Suprapubic skin (tissue), 4 donors: ENCODE measurements at places on chromosomes 3 and 15.

GRCh38 chr15:45121706-45122417, 7.7 kb downstream of the DUOXA2 start:
- no peak for DNase-seq

DNA sequence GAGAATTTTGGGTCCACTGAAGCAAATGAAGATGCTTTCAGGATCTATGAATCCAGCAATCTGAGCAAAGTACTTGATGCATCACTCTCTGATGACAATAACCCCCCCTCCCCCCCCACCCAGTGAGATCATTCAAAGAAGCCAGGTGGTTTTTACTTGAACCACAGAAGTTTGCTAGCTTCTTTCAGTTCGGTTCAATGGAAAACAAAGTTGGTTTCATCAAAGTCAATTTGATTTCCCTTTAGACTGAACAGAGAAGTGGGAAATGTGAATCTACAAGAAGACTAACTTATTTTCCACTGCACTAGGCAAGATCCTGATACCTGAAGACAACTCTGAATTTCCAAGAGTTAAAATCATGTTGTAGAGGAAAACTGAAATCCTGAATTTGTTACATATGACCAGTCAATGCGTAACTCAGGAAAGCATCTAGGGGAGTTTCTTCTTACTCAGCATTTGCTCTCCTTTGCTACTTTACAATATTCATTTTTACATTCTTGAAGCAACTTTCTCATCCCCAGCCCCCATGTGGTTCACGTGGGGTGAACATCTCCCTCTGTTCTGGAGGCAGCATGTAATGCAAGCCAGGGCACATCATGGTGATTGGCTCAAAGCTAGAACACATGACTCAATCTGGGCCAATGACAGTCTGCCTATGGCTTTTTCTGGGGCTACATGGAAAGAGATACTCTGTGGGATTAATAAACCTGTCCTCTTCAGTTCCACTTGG, 572.6 kb downstream of the FOXP1 start:
- DNase-seq: no peak

GRCh38 chr3:139655909-139656595, 21.7 kb downstream of the NMNAT3 start:
- DNase-seq: no peak

GRCh38 chr3:25768851-25769250, 14.4 kb downstream of the NGLY1 start:
- no peak for DNase-seq

- no peak for DNase-seq
Measured at GRCh38 chr3:50392101-50392715, 32.9 kb upstream of the TMEM115 start.

DNA sequence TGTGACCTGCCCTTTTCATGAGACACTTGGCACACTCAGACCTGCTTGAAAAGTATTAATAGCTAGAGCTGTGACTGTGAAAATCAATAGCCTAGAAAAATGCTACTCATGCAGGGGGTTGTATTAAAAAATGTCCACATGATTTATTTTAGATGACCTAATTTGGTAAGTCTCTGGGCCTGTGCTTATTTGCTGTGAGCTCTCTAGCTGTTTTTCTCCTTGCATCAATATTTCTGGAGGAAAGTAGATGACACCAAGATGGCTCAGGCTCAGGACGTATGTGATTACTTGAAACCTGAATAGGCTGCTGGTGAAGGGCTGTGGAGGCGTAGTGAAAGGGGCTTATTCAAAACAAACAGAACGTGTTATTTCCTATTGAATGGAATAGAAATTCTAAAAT, 29.5 kb downstream of the KCNAB1 start:
- no peak for DNase-seq

DNA sequence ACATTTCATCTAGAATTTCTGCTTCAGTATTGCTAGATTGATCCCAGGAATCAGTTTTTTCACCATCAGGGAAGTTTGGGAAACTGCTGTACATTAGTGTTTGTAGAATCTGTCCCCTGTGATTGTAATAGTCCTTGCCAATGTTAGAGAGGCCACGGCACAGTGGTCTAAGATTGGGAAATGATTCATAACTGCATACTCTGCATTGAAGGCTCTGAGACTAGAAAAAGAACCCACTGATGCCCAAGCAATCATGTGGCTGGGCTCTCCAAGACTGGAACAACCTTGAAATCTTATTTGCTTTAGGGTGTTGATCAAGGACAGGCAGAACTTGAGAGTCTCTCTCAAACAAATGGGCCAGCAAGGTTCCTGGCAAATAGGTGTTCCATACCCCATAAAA, 245.6 kb upstream of the LRTM1 start:
- DNase-seq: no peak

GRCh38 chr15:80673561-80674244, 21.4 kb upstream of the ABHD17C start:
- no peak for DNase-seq

GRCh38 chr3:141876891-141877621, 613 bp downstream of the ATP1B3 start:
- peak; percentile 84 for DNase-seq

DNA sequence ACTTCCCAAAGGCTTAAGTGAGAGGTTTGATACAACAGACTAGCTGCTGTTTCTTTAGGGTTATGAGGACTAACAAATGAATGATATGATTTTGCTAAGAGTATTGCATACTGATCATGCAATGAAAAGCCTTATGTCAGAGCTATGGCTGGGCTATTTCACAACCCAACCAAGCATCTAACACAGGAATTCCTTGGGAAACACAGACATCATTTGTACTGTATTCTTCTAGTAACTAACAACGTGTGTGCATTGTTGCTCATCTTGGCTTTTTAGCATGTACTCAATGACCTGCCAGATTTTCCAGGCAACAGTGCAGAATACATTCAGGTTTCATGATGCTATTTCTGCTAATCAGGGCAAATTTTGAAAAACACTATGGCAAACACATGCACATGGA, 19.3 kb downstream of the PDZRN3 start:
- no peak for DNase-seq

DNA sequence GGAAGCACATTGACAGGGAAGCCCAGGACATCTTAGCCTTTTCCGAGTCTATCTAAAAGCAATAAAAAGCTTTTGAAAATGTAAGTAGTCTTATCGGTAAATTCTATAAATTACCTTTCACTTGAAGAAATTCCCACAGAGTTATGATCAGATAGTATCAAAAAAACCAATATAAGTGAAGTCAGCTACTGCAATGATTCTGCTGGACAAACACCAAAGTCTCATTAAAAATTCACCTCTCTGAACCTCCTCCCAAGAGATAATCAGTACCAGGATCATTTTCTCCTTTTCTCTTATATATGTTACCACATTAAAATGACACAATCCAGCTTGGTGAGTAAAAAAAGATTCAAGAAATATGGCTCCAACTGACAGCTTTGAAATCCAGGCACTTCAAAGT, 69.2 kb downstream of the FRMD5 start:
- no peak for DNase-seq

DNA sequence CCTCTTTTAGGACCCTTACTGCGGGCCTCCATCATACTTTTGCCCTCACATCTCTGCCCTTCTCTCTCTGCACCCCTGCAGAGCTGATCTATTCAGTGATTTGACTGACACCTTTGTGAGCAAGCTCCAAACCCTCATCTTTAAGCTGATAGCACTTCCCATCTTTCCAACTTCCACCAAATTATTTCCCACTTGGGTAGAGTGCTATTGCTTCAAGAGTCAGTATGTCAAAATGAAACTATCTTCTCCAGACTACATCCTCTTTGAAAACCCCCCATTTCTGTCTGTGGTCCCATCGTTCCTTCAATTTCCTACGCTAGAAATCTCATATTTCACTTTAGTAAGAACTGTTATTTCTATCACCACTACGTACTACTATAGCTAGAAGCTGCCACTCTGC, 19.7 kb downstream of the ZWILCH start:
- DNase-seq: no peak

DNA sequence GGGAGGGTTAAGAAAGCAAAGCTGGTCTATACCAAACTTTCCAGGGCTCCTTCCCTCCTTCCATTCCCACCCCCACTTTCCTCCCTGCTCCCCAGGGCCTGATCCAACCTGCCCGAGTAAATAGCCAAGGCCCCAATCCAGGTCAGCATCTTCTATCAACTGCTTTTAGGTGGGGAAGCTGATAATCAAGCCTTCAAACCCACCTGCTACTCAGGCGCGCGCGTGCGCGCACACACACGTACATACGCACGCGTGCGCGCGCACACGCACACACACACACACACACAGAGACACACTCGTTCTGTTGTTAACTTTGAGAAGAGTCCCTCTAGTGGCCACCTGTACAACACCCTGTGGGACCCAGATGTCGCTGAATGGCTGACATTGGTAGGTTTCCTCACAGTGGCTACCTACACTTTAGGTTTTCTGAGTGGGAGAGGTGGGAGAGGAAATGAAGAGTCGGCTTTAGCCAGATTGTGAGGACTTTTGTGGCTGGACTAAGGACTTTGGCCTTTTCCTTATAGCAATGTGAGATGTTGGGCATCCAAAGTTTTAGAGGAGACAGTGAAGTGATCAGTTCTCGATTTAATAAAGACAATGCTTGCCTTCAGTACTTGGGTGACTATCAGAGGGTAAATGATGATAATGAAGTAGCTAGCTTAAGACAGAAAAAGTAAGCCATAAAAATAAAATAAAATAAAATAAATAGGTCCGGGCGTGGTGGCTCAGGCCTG, 179.9 kb upstream of the C2CD4B start:
- DNase-seq: no peak

DNA sequence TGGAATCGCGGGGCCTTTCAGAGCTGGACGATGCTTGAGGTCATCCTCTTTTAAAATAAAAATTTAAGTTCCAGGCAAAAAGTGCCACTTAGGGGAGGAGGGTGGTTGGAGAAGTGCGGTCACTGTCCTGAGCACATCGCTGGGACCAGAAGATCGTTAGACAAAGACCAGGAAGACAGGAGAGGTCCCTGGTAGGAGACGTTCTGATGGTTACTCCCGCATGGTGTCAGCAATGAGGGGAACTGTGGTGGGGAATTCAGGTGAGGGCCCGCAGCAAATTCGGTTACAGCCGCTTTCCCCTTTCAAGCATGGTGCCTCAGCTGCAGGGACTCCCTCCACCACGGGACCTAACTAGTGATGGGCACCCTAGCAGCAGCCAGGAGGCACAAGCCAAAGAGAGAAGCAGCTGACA, 1.0 kb upstream of the ISY1 start:
- no peak for DNase-seq

DNA sequence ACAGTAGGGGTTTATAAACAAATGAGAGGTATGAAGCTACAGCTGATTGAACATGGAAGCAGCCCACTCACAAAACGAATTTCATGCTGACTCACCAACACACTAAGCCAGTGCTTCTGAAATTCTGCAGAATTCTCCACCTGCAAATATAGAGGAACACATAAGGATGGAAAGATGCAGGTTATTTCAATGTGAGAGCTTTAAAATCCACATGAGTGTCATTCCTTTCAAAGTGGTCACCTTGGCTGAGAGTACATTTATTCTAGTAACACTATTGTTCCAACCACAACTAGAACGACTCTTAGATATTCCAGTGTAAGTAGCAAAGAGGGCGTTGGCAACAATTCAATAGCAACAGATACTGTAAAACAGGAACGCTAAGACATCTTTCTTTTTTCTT, 189.9 kb upstream of the TSC22D2 start:
- no peak for DNase-seq

DNA sequence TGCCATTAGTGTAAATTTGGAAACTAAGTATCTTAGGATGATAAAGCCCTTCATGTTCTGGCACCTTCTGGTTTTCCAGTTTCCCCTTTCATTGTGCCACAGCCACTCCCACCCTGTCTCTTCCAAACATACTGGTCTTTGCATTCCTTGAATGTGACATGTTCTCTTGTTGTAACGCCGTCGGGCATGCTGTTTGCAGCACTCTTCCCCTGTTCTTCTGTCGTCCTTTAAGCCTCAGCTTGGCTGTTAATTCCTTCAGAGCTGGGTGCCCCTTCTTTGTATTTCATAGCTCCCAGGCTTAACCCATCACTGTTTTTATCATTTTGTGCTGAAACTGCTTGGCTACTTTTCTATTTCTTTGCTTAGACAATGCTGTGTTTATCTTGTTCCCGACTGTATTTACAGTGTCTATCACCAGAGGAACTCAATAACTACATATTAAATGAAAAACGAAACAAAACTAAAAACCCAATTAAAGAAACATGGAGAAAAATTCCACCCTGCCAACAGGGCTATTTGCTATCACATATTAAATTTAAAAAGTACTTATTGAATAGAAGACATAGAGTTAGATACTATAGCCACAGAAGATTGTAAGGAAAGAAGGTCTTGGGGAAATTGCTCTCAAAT, 95.4 kb upstream of the KCNAB1 start:
- no peak for DNase-seq

- no peak for DNase-seq
Measured at GRCh38 chr3:127458696-127459604, 131.6 kb downstream of the TPRA1 start.

DNA sequence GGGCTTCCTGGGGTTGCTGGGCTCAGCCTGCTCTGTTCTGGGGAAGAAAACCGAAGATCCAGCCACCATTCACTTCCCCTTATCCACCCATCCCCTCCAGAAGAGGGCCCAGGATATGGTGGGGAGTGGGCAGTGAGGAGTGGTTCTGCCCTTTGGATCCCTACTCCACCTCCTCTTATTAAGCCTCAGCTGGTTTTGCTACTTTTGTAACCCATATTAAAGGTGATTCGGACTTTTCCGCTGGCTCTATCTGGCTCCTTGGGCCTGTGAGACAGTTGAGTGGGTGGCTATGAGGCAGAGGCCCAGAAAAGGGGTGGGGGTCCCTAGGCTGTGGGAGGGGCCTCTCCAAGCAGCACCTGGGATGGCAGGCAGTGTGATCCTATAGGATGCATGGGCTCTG, 33.8 kb downstream of the NBEAL2 start:
- no peak for DNase-seq

- DNase-seq: peak; percentile 35
Measured at GRCh38 chr3:127720985-127721935, 48.5 kb downstream of the ABTB1 start.

DNA sequence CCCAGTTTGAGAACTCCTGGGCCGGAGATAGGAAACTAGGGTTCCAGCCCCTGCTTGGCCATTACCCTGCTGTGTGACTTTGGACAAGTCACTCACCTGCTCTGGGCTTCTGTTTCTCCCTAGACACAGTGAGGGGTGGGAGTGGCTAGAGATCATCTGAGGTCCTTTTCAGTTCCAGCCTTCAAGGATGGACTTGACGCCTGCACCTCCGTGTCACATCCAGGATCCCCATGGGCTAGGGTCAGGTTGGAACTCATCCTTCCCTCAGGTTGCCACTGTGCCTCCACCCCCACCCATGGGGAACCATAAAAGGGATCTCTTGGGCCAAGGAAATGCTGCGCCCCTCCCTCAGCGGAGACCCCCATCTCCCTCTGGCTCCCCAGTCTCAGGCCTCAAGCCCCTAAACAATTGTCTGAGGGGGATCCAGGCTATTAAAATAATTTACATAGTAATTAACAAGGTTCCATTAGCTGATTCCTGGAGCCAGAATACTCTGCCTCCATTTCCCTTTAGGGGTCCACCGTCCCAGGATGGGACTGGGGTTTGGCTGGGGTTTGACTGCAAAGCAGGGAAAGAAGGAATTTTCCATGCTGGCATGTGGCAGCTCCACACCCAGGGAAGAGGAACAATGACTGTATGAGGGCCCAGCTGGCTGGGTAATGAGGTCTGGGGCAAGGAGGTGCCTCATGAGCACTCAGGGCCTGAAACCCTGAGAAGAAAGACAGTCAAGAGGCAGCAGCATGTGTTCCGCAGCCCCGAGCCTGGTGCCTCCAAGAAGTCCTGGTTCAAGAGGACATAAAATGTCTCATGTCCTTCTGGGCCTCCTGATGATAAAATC, 177.7 kb downstream of the SMAD6 start:
- no peak for DNase-seq

- DNase-seq: no peak
Measured at GRCh38 chr3:196498297-196498696, 5.3 kb downstream of the RNF168 start.

GRCh38 chr3:87856126-87856525, 202.7 kb downstream of the CGGBP1 start:
- no peak for DNase-seq
